ENCODE measurements at places on chromosomes 2 and 18. TPM values are rescaled to one million over a fixed set of nuclear protein-coding genes. Genes with fewer than 3 reads are reported as not detected.

Gene FOSL2
- total RNA-seq: 99.3 TPM

Gene MYO7B
- 1.9 TPM for total RNA-seq

Gene NEU2
- not detected for total RNA-seq

Gene TUBA4A
- 240 TPM for total RNA-seq

Gene MAP4K3
- total RNA-seq: 16.1 TPM

Gene TUBA3E
- total RNA-seq: not detected

Gene CCDC74A
- 7.1 TPM for total RNA-seq

Gene TRIM43
- not detected for total RNA-seq

Gene CHST10
- total RNA-seq: 1.6 TPM

Gene CENPO
- 28.6 TPM for total RNA-seq

Gene ERMN
- total RNA-seq: 1.6 TPM

Gene HOXD13
- total RNA-seq: not detected

Gene EVX2
- total RNA-seq: not detected

Gene CRYGC
- not detected for total RNA-seq

Gene ARHGEF4
- 0.80 TPM for total RNA-seq

Gene LIMS4
- 0.62 TPM for total RNA-seq

Gene ASB18
- not detected for total RNA-seq

Gene ALPP
- 0.16 TPM for total RNA-seq

Gene DHRS9
- 5.9 TPM for total RNA-seq

Gene STK39
- total RNA-seq: 21.8 TPM

Gene C1QL2
- not detected for total RNA-seq

Gene CRACDL
- total RNA-seq: not detected

Gene ING5
- total RNA-seq: 36.9 TPM

Gene SERPINB3
- total RNA-seq: not detected

Gene GCG
- total RNA-seq: not detected

Gene SKA1
- 34.6 TPM for total RNA-seq

Gene GALNT13
- total RNA-seq: not detected

Gene C2orf74
- total RNA-seq: 14.4 TPM

Gene ALK
- total RNA-seq: not detected

Gene DYSF
- 0.30 TPM for total RNA-seq

Gene INHBB
- not detected for total RNA-seq

Gene ANO7
- total RNA-seq: 5.3 TPM

Gene STARD6
- total RNA-seq: not detected

Gene IL1F10
- total RNA-seq: not detected

Gene GALR1
- total RNA-seq: not detected

Gene GATA6
- not detected for total RNA-seq

Gene TEKT4
- not detected for total RNA-seq

Gene GORASP2
- total RNA-seq: 69.8 TPM

Gene ACAA2
- total RNA-seq: 86.9 TPM

Data from activated naive CD4-positive, alpha-beta T cell treated with anti-CD3 and anti-CD28 coated beads, Interleukin-2, amount 50 U/mL, for 72 hours (primary cell).